ENCODE measurements at places on chromosomes 6 and 20.
A peak's percentile ranks its signal among the peaks of the same experiment; 100 is the strongest.

DNA sequence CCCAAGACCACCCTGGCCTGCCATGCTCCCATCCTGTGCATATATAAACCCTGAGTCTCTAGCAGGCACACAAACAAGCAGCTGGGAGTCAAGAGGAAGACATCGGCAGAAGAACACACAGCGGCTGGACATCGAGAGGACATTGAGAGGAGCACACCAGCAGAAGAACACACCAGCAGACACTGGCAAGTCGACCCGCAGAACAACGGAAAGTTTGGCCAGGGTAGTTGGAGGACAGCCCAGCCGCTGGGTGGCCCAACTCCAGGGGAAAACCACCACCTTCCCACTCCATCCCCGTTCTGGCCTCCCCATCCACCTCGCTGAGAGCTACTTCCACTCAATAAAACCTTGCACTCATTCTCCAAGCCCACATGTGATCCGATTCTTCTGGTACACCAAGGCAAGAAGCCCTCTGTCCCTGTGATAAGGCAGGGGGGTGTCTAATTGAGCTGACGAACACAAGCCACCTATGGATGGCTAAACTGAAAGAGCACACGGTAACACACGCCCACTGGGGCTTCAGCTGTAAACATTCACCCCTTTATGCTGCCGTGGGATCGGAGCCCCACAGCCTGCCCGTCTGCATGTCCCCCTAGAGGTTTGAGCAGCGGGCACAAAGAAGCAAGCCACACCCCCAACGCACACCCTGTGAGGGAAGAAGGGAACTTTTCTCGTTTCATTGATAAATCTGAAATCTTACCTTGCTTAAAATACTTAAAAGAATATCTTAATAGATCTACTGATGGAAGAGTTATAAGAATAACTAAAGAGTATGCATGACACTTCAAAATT, 13.8 kb downstream of the TMX4 start:
- no peak for DNase-seq

DNA sequence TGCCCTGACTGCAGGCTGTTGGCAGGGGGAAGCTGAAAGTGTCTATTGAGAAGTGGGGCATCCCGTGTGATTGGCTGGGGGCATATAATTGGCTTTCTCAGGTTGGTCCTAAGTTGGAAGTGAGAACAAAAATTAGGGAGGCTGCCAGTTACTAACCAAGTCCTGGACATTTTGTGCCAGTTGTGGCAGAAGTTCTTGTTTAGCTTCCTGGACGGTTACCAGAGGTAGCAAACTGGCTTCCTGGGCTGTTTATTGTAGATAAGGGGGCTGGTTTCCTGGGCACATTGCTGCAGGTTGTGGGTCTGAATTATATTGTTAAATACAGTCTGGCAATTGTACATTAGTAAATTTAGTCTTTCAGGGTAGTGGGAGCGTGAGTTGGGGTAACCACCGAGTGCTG, 50.6 kb upstream of the SLC2A12 start:
- no peak for DNase-seq

- no peak for DNase-seq
Measured at GRCh38 chr20:17866234-17867001, 102.2 kb downstream of the SNX5 start.

- peak; percentile 5 for DNase-seq
Measured at GRCh38 chr20:33687993-33688937, 2.1 kb upstream of the E2F1 start.

DNA sequence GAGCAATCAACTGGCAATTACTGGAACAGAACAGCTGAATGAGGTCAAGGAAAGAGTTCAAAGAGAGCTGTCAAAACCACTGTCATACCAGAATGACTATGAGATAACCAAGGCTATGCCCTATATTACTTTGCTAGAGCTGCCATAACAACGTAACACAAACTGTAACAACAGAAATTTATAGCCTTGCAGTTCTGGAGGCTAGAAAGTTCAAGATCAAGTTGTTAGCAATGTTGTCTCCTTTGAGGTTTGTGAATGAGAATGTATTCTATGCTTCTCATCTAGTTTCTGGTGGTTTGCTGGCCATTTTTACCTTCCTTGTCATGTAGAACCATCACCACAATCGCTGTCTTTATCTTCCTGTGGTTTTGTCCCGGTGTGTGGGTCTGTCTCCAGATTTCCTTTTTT, 1323.0 kb upstream of the GJE1 start:
- DNase-seq: peak; percentile 41

- DNase-seq: no peak
Measured at GRCh38 chr20:43975096-43975768, 60.6 kb downstream of the TOX2 start.

All from MM.1S (cell line).